ENCODE measurements at places on chromosomes 5 and 9.
A peak's percentile ranks its signal among the peaks of the same experiment; 100 is the strongest.

DNA sequence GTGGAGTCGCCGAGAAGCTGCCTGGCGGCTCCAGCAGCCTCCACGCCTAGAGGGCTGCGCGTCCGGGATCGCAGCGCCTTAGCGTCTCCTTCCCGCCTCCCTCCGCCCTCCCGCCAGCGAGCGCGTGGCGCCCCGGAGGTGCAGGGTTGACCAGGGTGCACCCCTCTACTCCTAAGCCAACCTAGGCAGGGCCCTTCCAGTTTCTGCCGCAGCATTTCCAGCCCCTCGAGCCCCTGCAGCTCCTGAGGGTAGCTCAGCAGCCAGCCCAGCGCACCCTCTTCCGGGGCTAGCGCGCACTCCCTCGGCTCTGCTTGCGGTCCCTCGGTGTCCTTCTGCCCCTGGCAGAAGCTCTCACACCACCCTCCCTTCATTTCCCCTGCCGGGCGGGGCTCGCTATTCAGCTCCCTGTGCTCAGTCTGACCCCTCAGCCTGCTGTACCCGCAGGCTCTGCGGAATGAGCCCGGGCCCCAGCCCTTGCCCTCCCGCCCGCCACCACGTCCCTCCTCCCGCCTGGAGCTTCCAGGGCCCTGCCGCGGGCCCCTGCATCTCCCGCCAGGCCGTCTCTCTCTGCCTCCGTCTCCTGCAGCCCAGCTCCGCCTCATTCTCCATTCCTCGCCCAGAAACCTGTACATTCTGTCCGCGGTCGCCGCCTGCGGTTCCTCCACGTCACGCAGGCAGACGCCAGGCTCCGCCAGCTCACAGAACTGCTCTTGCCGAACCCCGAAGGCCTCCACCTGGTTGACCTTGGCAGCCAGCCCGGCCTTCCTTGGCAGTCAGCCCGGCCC is 61.8 kb downstream of the SPATA31C2 start:
- peak; percentile 74 for DNase-seq

GRCh38 chr9:124420991-124421543 is 5.8 kb upstream of the PSMB7 start:
- no peak for DNase-seq

GRCh38 chr5:91049800-91050199 is 333.3 kb downstream of the ARRDC3 start:
- DNase-seq = peak; percentile 21

- no peak for DNase-seq
Measured at GRCh38 chr9:38254756-38255155, 137.7 kb upstream of the ALDH1B1 start.

- no peak for DNase-seq
Measured at GRCh38 chr5:8478326-8478725, 609.4 kb downstream of the MTRR start.

DNA sequence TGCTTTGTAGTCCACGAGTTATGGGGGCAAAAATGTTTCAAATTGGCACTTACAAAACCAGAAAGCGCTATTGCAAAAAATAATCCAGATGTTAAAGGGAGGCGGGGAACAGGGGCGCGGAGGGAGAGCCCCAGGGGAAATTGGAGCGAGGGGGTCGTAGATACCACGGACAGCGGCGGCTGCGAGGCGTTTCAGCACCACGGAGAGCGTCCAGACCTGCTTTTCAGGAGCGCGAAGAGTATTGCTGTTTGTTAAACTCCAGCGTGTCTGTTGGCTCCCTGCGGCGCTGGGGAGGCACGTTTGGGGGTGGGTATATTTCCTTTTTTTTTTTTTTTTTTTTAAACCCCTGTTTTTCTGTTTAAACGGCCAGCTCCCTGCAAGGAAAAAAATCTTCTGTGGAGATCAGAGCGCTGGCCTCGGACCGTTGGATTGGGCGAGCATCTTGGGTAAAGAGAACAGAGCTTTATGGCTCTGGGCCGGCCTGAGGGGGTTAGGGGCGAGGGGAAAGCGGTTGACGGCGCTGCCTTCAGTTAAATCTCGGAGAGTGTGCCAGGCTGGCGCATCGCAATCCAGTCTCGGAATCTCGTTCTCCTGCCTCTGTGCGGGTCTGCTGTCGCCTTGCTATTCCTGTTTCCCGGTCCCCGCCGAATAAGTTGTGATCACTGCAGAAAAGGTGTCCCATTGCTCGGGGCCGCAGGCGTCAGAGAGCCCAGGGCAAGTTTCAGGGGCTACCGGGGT is at the start of gene GLRA1:
TSS of gene GLRA1 (minus strand) at position 288 of the 738 bp plus-strand sequence. CDS start 302 bp downstream, outside the sequence.
- DNase-seq = peak; percentile 40

- DNase-seq = no peak
Measured at GRCh38 chr5:151694035-151694485, 7.3 kb upstream of the SPARC start.

GRCh38 chr5:172641359-172642050 is 442 bp downstream of the NEURL1B start:
- DNase-seq = no peak

- DNase-seq = no peak
Measured at GRCh38 chr9:133701321-133701980, 36.7 kb downstream of the SARDH start.

DNA sequence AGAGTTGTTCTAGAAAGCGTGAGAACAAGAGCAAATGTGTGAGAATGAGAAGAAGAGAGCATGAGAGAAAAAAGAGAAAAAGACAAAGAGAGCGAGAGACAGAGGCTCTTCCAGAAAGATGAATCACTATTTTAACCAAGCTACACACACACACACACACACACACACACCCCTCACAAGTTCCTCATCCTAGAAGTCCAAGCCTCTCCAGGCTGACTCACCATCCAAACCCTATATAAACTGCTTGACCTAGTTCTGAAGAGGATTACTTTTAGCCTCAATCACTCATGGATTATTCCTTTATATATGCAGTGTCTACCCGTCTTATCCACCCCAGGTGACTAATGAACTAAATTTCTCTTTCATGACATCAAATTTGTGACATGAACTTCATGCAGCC is 37.6 kb downstream of the C9orf57 start:
- DNase-seq = peak; percentile 89

DNA sequence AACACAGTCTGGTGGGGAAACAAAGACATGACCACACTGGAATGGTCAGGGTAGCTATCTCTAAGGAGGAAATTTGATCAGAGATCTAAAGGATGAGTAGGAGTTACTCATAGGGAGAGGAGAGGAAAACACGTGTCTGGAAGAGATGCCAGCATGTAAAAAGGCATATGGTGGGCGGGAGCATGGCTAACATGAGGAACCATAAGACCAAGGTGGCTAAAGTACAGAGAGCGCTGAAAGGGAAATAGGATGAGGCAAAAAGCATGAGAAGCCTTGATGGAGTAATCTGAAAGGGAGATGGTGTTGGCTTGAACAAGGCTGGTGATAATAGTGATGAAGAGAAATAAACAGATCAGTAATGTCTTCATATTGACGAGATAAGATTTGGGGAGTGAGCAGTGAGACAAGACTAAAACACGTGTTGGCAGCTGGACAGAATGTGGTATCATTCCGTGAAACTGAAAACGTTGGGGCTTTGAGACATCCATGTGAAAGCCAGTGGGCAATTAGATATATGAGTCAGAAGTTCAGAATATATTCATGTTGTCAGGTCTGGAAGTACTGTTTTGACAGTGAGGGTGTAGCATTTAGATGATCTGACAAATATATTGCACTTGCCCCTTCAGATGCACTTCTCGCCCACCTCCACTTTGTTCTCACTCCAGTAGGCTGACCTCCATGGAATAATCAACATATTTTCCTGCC is 209.1 kb upstream of the KCNN2 start:
- no peak for DNase-seq

DNA sequence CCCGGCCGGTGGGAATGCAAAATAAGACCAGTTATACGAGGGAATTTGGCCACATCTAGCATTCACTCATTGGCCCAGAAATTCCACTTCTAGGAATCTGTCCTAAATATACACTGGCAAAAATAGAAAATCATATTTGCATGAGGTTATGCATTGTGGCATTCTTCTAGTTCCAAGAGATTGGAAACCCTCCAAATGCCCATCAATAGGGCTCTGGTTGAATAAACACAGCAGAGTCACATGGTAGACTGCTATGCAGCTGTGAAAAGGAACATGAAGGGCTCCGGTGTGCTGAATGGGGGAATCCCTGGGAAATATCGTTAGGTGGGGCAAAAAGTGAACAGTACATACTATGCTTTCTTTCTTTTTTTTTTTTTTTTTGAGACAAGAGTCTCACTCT is 36.8 kb downstream of the PTGES start:
- peak; percentile 62 for DNase-seq

DNA sequence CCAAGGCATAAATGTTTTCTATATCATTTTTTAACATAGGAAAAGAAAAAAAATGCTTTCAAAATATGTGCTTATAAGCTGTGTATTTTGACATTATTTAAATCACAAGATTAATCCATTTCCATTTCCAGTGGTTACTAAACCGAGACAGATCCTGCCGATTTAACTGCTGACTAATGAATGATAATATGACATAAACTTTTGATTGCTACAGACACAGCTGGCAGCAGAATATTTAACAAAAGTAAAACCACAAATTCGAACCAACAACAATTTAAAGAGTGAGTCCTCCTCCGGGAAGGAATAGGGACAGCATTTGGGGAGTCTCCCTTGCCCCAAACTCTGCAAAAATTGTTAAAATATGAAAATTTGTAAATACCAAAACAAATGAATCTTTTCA is 401.3 kb upstream of the DAB2 start:
- no peak for DNase-seq

Measured in fibroblast of skin of right quadriceps (primary cell).